ENCODE measurements at places on chromosomes 3 and 15.
A peak's percentile ranks its signal among the peaks of the same experiment; 100 is the strongest.

DNA sequence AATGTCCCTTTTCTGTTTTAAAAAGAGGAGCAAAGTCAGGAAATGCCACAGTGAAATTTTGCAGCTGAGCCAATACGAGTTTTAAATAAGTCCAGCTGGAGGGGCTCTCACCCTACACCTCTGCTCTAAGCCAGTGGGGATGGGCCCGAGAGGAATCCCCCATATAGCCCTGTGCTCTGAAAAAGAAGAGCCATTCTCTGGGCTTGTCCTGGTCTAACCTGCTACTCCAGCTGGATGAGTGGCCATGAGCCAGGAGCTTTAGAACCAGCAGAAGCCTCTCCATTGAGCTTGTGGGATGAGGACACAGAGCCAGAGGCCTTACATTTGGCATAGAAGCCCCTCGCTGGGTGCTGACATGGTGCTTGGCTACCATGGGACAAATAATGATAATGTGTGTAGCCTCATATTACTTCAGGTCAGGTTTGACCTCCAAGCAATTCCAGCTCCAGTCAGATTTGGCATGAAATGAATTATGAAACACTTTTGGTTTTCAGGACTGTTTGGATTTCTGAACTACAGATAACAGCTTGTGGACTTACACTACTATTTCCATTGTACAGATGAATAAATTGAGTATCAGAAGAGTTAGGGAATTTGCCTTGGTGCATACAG is 172.4 kb downstream of the CHST2 start:
- DNase-seq = no peak

- DNase-seq = no peak
These were observed 141.3 kb upstream of the LRRFIP2 start for GRCh38 chr3:37315669-37316068.

- no peak for DNase-seq
These were observed 143.4 kb downstream of the CLSTN2 start for GRCh38 chr3:140078343-140078742.

DNA sequence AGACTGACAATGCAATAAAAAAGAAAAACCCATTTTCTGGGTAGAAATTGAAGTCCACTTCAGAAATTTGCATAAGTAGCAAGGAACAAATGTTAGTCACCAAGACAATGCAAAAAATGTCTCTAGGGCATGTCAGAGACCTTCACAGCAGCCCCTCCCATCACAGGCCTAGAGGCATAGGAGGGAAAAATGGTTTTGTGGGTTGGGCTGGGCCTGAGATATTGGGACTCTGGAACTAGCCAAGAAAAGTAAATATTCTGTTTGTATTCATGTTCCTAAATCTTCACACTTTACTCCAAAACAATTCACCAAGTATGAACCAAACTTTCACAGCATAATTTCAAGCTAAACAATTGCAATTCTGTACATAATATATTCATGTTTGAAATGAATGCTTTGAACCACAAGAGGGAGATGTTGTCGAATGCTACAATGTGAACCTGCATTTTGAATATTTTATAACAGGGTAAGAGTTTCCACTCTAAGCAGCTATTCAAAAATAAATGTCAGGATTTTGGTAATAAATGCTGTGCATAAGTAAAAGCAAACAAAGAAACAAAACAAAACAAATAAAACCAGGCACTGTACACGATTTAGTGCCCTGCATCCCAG is 429.2 kb downstream of the OTOL1 start:
- no peak for DNase-seq

- no peak for DNase-seq
These were observed 59.1 kb downstream of the SENP7 start for GRCh38 chr3:101453961-101454360.

- DNase-seq = no peak
These were observed 102.6 kb downstream of the SNRK start for GRCh38 chr3:43388915-43389314.

- no peak for DNase-seq
These were observed 58.2 kb downstream of the ZBTB38 start for GRCh38 chr3:141426404-141427034.

- no peak for DNase-seq
These were observed 178.9 kb upstream of the THRB start for GRCh38 chr3:24673596-24673995.

- peak; percentile 77 for DNase-seq
These were observed 16.2 kb upstream of the VILL start for GRCh38 chr3:37974121-37975083.

DNA sequence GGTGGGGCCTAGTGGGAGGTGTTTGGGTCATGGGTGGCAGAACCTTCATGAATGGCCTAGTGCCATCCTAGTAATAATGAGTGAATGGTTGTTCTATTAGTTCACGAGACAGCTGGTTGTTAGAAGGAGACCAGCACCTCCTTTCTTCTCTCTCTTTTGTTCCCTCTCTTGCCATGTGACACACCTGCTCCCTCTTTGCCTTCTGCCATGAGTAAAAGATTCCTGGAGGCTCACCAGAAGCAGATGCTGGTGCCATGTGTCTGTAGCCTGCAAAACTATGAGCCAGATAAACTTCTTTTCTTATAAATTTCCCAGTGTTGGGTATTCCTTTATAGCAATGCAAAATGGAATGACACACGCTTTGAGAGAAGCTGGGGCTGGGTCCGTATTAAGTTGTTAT is 89.0 kb upstream of the SLC4A7 start:
- DNase-seq = no peak

DNA sequence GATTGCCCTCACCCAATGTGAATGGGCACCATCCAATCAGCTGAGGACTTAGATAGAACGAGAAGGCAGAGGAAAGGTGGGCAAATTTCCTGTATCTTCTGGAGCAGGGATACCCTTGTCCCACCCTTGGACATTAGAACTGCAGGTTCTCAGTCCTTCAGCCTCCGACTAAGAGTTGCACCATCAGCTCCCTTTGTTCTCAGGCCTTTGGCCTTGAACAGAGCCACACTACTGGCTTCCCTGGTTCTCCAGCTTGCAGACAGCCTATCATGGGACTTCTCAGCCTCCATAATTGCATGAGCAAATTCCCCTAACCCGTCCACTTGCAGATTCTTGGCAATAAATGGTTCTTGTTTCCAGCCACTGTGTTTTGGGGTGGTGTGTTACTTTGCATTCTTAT is 102.4 kb downstream of the LSM3 start:
- no peak for DNase-seq

- no peak for DNase-seq
These were observed 7.4 kb downstream of the AQP9 start for GRCh38 chr15:58145606-58146005.

DNA sequence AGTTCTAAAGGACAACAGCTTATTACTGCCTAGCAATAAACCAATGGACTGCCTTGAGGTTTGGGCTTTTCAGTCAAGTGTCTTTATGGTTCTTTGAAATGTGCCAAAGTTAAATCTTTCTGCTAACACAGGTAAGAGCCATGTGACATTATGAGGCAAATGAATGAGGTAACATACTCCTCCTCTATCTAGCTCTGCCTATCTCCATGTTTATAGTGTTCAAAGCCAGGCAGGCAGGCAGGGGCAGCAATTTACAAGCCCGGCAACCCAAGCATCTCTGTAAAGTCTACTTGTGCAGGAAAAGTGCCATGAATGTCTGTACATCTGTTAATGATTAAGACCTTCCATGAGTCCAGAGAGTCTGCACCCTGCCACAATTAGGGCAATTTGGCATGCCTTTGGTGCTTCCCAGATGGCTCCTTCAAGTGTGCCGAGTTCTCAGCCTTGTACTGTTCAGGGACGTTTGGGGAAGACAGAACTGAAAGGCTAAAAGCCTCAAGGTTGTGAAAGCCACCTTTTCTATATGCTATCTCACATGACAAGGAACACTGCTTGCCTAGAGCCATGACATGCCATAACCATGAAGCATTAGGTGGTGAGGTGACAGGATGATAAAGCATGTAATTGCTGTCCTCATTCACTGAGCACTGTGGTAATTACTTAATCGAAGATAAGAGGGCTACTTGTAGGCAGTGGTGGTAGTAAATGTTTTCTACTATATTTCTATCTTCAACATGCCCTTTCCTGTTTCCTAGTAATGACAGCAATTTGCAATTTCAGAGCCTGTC is 41.4 kb upstream of the EIF1B start:
- DNase-seq = no peak

DNA sequence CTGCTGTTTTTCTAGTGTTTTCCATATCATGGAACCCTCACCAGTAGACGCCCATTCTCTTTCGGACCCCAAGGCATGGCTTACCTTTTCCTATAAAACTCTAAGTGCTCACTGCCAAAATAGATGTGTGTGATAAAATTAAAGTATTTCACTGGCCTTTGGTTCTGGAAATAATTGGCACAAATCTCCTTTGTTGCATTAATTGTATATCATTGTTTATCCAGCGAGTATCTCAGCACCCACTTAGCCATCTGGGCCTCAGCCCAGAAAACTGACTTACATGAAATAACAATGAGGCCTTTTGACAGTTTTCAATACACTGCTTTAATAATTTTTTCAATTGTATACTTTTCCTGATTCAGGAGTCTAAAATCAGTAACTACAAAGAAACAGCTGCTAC is 105.1 kb downstream of the MECOM start:
- no peak for DNase-seq

DNA sequence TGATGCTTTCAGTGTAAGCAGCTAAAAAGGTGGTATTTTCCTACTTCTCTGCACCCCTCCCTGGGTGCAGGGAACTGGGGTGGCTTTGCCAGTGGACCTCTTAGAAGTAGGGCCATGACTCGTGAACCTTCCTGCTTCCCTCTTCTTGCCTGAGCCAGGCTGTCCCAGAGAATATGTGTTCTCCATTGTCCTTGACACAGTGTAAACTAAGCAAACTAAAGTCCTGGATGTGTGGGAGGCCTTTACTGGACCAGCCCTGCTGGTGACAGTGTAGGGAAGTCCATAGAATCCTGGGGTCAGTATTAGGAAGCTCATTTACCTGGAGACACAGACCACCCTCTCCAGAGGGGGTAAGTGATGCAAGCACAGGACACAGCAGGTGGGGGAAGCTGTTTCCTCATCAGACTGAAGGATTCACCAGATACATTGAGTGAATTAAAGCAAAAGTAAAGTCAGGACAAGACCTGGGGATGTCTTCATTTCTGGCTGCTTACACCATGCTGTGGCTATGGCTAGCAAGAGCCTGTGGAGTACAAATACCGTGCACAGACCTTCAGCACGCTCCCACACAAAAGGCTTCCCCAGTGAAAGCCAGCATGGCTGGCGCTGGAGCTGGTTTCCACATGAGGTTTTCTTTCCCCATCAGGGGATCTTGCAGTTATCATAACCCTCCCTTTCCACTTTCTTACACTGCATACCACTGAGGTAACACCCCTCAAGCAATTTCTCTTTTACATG is 64.8 kb upstream of the LPP start:
- DNase-seq = no peak

GRCh38 chr3:46406788-46407611 is at the start of the genes CCR5AS and CCRL2:
Gene CCR5AS, minus strand, starts transcription at chr3:46407066.
Gene CCRL2, plus strand, starts transcription at chr3:46407259. Its CDS starts 821 bp downstream, at chr3:46408080.
- DNase-seq = peak; percentile 81

DNA sequence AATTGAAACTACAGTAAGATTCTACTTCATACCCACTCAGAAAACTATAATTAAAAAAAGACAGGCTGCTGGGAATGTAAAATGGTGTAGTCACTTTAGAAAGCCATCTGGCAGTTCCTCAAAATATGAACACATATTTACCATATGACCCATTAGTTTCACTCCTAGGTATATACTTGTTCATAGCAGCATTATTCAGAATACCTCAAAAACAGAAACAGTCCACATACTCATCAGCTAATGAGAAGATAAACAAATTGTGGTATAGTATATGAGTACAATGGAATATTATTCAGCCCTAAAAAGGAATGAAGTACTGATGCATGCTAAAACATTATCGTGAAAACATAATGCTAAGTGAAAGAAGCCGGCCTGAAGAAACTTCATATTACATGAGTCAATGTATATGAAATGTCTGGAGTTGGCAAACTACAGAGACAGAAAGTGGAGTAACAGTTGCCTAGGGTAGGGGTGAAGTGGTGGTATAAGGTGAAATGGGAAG is 23.8 kb downstream of the WDR53 start:
- DNase-seq = no peak

GRCh38 chr3:156728267-156728985 is 54.0 kb downstream of the TIPARP start:
- no peak for DNase-seq

- DNase-seq = no peak
These were observed 277.9 kb downstream of the UNC13C start for GRCh38 chr15:54256190-54256589.

GRCh38 chr3:3815206-3815605 is 16.0 kb downstream of the LRRN1 start:
- DNase-seq = no peak

GRCh38 chr3:70516076-70516475 is 203.6 kb upstream of the MDFIC2 start:
- DNase-seq = no peak

DNA sequence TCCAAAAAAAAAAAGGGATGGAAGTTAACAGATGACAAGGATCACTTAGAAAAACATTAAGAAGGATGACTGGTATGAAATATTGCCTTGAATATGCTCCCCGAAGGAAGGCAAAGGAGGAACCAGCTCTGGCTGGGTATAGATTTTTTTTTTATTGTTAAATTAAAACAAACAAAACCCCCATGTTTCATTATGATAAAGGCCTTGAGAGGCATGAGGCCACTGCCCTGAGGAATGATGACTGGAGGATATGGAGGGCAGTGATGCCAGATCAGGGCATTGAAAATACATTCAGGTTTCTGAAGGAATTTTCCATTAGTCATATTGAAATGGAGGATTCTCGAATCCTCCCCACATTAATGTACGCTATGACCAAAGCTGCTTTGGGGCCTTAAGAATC is 120.9 kb downstream of the ADAMTS9 start:
- DNase-seq = no peak

GRCh38 chr15:55991802-55992768 is 1.3 kb downstream of the NEDD4 start:
- no peak for DNase-seq

GRCh38 chr15:29624271-29624670 is 198.0 kb downstream of the TJP1 start:
- no peak for DNase-seq

DNA sequence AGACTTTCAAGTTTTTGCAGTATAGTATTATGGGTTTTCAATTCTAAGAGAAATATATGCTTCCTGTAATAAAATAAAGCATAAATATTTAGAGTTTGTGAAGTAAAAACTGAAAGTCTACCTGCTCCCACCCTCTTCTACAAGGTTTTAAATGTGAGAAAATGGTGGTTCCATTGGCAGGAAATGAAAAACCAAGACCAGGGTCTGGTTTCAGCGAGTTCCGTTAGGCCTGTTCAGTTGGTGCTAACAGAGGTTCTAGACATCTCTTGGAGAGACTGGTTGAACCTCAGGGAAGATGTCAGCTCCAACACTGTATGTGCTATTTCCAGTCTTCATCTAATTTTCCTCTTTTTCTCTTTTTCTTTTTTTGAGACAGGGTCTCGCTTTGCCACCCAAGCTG is 11.8 kb upstream of the MYO1E start:
- DNase-seq = peak; percentile 30

GRCh38 chr3:177733936-177734335 is 536.7 kb upstream of the TBL1XR1 start:
- no peak for DNase-seq

- DNase-seq = peak; percentile 80
These were observed at the start of gene SPPL2A for GRCh38 chr15:50765195-50765967. Gene SPPL2A, minus strand, starts transcription at chr15:50765706. Its CDS starts 173 bp downstream, at chr15:50765533.

GRCh38 chr3:32366638-32367397 is 24.8 kb upstream of the CMTM7 start:
- DNase-seq = no peak

Data from CD4-positive, alpha-beta T cell treated with Interleukin-4 for 1 hour (primary cell).